Gastroesophageal sphincter (tissue), 4 donors: ENCODE measurements at places on chromosomes 16 and 17. TPM values are rescaled to one million over a fixed set of nuclear protein-coding genes. Genes with fewer than 3 reads are reported as not detected.

ATXN7L3 gene
- total RNA-seq, result 44.2 TPM

TAC4 gene
- total RNA-seq, result not detected

SMIM22 gene
- total RNA-seq, result not detected

TBC1D26 gene
- not detected for total RNA-seq

CDRT4 gene
- 5.4 TPM for total RNA-seq

KRT27 gene
- not detected for total RNA-seq

EFTUD2 gene
- 45.1 TPM for total RNA-seq

KRT9 gene
- not detected for total RNA-seq

ZG16 gene
- total RNA-seq, result not detected

KRTAP2-4 gene
- total RNA-seq, result not detected

CCL16 gene
- not detected for total RNA-seq

ACSM2B gene
- total RNA-seq, result 0.13 TPM

KRTAP4-4 gene
- total RNA-seq, result not detected

EPN3 gene
- not detected for total RNA-seq

LGALS9B gene
- not detected for total RNA-seq

CNTD1 gene
- not detected for total RNA-seq

MYH8 gene
- total RNA-seq, result not detected

GRAPL gene
- total RNA-seq, result not detected

RBBP6 gene
- 69.1 TPM for total RNA-seq

KRT17 gene
- 18.5 TPM for total RNA-seq

CTRL gene
- total RNA-seq, result 1.2 TPM

CASKIN1 gene
- total RNA-seq, result 0.35 TPM

WSCD1 gene
- 3.2 TPM for total RNA-seq

ARL5C gene
- total RNA-seq, result not detected

TEX14 gene
- 0.78 TPM for total RNA-seq

PRR29 gene
- 0.23 TPM for total RNA-seq

SYCE1L gene
- total RNA-seq, result 2.6 TPM

BRIP1 gene
- 1.1 TPM for total RNA-seq

TEX19 gene
- total RNA-seq, result not detected

IL17C gene
- not detected for total RNA-seq

RAI1 gene
- total RNA-seq, result 38.4 TPM

KRT38 gene
- not detected for total RNA-seq

OSGIN1 gene
- total RNA-seq, result 12.5 TPM

CCL4 gene
- 1.4 TPM for total RNA-seq

CX3CL1 gene
- 32.2 TPM for total RNA-seq

EIF4A3 gene
- 39.4 TPM for total RNA-seq

KRT36 gene
- total RNA-seq, result not detected

BCL6B gene
- 3.9 TPM for total RNA-seq

TMEM114 gene
- not detected for total RNA-seq

PYY gene
- not detected for total RNA-seq

KAT8 gene
- total RNA-seq, result 76.4 TPM

ZP2 gene
- total RNA-seq, result not detected

SOST gene
- not detected for total RNA-seq

PLXDC1 gene
- 19.1 TPM for total RNA-seq

VTN gene
- total RNA-seq, result not detected
